Stimulated activated CD8-positive, alpha-beta memory T cell treated with anti-CD3 and anti-CD28 coated beads, Interleukin-7, amount 100 ng/mL, for 24 hours (primary cell): ENCODE measurements at places on chromosomes 7 and 10.

GRCh38 chr7:132596588-132596987 lies 20.3 kb upstream of the PLXNA4 start:
- DNase-seq = no peak

- no peak for DNase-seq
These were observed 346.8 kb downstream of the ABCA13 start for GRCh38 chr7:48518092-48518491.

DNA sequence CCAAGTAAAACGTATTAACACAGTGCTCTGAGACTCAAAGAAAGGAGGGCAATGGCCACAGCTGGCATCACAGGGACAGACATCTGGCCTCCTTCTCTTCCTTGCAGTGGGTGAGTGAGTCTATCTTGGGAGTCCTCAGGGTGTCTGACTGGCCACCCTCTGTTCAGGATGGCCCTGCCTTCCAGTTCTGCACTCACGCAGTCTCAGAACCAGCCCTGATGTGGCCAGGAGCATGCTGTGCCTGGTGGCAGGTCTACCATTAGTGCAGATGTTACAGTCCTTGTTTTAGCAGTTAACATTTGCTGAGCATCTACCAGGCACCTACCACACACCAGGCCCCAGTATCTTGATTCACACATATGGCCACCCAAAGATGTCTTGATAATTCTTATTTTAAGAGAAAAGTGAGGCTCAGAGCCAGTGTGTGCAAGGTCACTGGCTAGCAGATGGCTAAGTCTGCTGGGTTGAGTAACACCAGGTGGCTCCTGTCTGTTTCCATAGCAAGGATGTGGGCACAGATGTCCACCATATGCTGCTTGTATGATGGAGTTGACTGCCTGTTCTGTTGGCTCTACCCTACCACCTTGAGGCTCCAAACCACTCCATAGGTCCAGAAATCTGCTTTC lies 23.2 kb upstream of the ARHGAP22 start:
- no peak for DNase-seq

- DNase-seq = no peak
These were observed 106.3 kb downstream of the KIAA1217 start for GRCh38 chr10:24315211-24315610.

- no peak for DNase-seq
These were observed 134.4 kb upstream of the UNC5B start for GRCh38 chr10:71077796-71078453.

- no peak for DNase-seq
These were observed 17.0 kb upstream of the SVIL start for GRCh38 chr10:29651767-29652166.

GRCh38 chr7:80150611-80151273 lies 16.1 kb downstream of the GNAI1 start:
- no peak for DNase-seq

DNA sequence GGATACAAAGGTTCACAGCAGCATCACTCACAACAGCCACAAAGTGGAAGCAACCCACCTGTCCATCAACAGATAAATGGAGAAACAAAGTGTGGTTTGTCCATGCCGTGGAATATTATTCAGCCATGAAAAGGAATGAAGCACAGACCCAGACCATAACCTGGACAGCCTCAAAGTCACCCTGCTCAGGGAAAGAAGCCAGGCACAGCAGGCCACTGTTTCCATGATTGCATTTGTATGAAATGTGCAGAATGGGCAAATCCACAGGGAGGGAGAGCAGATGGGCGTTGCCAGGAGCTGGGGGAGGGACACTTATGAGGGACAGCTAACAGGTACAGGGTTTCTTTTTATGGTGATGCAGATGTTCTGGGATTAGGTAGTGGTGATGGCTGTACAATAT lies 30.3 kb downstream of the FOXL3 start:
- DNase-seq = no peak

DNA sequence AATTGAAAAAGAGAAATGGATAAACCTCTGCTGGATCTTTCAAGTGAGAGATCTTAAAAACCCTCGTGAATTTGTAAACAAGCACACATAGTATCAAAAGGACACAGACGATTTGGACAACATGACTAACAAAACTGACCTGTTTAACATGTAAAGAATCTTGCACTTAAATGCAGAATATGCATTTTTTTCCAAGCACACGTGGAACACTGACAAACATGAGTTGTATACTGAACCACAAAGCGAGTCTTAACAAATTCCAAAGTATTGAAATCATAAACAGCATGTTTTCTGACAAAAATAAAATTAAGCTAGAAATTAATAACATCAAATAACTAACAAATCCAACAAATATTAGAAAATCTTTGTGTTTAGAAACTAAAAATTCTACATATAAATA lies 65.0 kb upstream of the ZNF746 start:
- DNase-seq = no peak

GRCh38 chr10:33363106-33363505 lies 28.6 kb upstream of the NRP1 start:
- no peak for DNase-seq

DNA sequence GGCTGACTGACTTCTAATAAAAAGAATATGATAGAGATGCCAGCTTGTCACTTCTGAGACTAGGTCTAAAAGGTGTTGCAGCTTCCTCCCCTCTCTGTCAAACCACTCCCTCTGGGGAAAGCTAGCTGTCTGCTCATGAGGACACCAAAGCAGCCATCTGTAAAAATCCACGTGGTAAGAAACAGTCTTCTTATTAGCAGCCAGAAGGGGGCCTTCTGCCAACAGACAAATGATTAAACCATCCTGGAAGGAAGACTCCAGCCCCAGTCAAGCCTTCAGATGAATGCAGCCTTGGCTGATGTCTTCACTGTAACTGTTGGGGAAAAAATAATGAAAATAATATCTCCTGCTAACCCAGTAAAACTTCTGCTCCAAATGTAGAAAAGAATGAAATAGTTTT lies 41.9 kb upstream of the DAGLB start:
- DNase-seq = no peak
